Activated naive CD8-positive, alpha-beta T cell treated with anti-CD3 and anti-CD28 coated beads, Interleukin-2, amount 50 U/mL, for 16 hours (primary cell): ENCODE measurements at places on chromosomes 1 and 21.
A peak's percentile ranks its signal among the peaks of the same experiment; 100 is the strongest.

DNA sequence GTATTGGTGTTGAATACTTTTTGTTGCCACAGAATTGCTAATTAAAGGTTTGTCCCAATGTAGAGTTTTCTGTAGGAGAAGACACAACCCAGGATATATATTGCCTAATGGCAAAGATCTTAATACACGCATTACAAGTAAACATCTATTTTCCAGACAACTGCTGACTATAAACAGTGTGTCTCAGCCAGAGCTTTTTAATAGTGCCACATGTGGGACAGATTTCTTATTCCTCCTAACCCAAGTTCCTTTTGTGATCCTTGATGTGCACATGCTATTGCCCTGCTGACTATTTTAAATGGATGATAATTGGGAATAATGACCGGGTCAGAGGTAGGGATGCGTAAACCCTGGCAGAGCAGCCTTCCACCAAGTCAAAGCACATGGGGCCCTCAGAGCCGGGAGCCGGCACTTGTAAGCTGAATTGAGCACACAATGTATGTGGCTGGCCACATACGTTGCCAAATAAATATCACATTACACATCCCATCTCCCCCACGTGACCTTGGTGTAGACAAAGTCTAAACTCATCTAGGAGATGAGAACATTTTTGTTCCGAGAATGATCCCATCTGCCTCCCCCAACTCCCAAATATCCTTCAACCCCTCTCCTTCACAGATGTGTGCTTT lies 209.8 kb upstream of the NFIA start:
- no peak for DNase-seq

DNA sequence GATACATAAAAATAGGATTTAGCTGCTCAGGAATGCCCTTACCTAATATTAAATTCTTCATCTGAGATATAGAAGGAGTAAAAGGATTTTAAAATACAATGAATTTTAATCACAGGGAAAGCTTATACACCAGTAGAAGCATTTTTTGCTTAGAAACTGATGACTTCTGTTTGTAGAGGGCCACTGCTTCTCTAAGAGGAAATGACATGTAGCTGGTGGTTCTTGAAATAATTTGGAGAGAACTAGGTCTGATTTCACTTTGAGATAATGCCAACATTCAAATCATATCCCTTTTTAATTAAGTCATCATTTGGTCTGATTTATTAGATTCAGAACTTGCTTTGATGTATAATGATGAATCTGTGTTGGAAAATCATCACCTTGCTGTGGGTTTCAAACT lies 166.6 kb upstream of the SGIP1 start:
- DNase-seq = no peak

GRCh38 chr21:43908167-43908566 lies 43.1 kb downstream of the AGPAT3 start:
- no peak for DNase-seq

- peak; percentile 10 for DNase-seq
Observed at GRCh38 chr1:159161001-159161718, 10.3 kb upstream of the CADM3 start.

GRCh38 chr1:79633456-79633855 lies 626.9 kb upstream of the ADGRL4 start:
- DNase-seq = no peak

DNA sequence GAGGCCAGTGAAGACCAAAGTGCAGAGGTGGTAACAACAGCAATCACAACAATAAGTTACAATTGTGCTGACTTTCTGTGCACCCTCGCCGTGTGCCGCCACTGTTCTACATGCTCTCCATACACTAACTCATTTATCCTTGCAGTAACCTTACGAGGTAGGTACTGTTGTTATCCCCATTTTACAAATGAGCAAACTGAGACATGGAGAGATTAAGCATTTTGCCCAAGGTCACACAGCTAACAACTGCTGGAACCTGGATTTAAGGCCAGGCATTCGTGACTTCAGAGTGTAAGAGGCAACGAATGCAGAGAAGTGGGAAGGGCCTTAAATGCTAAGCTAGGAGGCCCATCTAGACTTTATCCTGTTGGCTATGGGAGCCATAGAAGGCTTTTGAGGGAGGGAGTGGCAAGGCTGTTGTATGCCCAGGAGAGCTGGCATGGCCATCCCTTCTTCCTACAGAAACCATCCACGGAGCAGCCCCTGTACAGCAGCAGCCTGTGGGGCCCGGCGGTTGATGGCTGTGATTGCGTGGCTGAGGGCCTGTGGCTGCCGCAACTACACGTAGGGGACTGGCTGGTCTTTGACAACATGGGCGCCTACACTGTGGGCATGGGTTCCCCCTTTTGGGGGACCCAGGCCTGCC lies 36.6 kb downstream of the AZIN2 start:
- DNase-seq = no peak

DNA sequence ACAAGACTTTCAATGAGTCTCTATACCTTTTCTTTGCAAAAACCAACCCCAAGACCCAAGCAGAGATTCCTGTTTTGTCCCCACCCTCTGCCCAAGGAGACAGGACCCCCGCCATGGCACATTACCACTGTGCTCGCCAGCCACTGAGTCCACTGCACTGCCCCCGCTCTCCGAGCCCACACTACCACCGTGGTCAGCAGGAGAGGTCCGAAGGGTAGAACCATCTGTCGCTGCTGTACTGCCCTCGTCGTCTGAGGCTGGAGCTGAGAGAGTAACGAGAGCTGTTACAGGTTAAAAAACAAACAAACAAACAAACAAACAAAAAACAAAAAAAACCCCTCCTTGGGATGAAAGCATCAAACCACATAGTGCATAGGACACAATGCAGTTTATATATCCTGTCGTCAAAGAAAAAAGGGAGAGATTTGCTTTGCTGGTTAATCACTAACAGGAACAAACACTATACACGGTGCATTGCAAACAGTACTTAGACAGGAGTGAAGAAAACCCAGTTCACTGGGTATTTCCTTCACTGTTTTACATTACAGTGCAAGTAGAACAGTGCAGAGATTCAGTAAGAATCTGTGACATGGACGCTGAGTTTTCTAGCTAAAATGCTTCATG lies 71.0 kb downstream of the UBR4 start:
- no peak for DNase-seq

- no peak for DNase-seq
Observed at GRCh38 chr1:95384567-95384966, 150.6 kb downstream of the RWDD3 start.

GRCh38 chr1:6185635-6186382 lies 5.7 kb upstream of the CHD5 start:
- DNase-seq = no peak
